Stimulated activated CD4-positive, alpha-beta T cell treated with anti-CD3 and anti-CD28 coated beads, Interleukin-1b, Interleukin-23, amount 100 ng/mL, for 1 hour (primary cell): ENCODE measurements at places on chromosomes 13 and 19.

GRCh38 chr13:23866420-23867026, 22.7 kb downstream of the MIPEP start:
- no peak for DNase-seq

DNA sequence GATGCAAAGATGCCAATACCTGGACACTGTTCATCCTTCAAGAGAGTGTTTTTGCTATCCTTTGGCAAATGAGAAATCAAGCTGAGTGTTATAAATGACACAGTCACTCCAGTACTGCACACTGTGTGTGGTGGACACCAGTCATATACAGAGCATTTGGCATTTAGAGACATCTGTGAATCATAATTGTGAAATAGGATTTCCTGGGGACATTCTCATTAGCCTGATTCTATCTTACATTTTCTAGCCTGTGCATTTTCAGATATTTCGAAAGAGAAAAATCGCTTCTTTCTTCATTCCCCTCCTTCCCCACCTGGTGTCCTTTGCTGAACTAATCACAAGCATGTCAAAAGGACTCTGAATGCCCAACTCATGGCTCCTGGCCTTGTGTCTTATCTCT, 781.0 kb upstream of the ARGLU1 start:
- no peak for DNase-seq

- DNase-seq = no peak
These were observed 471.0 kb downstream of the OLFM4 start for GRCh38 chr13:53499576-53500133.

DNA sequence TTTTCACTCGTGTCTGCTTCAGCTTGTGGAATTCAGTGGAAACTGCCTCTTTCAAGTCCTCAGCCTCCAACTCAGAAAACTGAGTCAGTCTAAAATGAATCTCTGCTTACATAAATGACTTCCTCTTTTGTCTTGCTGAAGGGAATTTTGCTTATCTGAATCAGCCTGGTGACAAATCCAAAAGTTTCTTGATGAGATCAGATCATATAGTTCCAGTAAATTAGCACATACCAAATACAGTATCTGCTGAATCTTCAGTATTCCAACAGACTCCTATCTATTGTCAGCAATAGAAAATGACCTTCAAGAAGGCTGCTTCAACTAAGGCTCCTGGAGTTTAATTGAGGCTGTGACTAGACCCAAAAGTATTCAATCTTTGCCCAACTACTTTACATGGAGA, 290.0 kb downstream of the MZT1 start:
- DNase-seq = no peak

- no peak for DNase-seq
These were observed 10.3 kb upstream of the DACH1 start for GRCh38 chr13:71877256-71877653.

DNA sequence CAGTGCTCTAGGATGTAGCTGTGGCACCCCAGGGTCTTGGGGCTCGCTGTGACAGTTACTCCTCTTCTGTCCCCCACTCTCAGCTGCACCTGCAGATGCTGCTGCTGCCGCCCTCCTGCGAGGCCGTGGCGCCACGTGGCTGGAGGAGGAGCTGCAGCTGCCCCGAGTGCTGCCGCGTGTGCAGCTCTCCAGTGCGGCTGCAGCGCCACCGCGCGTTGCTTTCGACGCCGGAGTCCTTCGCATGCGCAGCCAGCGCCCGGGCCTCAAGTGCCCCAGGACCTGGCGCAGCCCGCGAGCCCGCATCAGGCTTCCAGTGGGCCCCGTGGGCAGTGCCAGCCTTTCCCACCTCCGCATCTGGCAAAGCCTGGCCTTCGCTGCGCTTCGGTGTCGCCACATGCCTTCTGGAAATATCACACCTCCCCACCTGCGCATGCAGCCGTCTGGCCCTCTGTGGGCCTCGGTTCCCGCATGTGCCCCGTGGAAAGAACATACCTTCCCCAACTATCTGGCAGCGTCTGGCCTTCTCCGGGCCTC, 692 bp upstream of the ZNF580 start:
- DNase-seq = peak; percentile 34

GRCh38 chr13:23628250-23628649, 58.0 kb downstream of the TNFRSF19 start:
- no peak for DNase-seq
